A549 (cell line): ENCODE measurements at places on chromosomes 4 and X.

DNA sequence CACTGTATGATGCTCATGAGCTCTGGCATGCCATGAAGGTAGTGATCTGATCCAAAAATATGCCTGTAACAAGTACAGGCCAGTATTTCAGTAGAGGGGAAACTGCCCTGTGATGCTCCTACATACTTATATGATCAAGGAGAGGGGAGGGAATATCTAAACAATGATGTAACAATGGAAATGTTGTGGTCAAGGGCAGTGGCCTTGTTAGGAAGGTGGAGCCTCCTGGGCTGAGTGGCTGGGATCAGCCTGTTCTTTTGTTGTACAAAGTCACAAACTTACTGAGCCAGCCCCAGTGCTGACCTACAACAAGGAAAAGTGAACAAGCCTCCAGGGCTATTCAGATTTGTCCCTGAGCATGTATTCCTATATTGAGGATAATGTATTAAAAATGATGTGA, 70.3 kb downstream of the ANXA10 start:
- DNase-seq: no peak

GRCh38 chr4:185898413-185898812, 86.4 kb upstream of the SORBS2 start:
- no peak for DNase-seq

GRCh38 chrX:46327566-46328115, 217.6 kb downstream of the ZNF674 start:
- DNase-seq: peak; percentile 96

- DNase-seq: no peak
Measured at GRCh38 chr4:159016593-159017024, 86.3 kb upstream of the RAPGEF2 start.

GRCh38 chrX:106955004-106955772, 35.0 kb downstream of the CLDN2 start:
- DNase-seq: no peak

DNA sequence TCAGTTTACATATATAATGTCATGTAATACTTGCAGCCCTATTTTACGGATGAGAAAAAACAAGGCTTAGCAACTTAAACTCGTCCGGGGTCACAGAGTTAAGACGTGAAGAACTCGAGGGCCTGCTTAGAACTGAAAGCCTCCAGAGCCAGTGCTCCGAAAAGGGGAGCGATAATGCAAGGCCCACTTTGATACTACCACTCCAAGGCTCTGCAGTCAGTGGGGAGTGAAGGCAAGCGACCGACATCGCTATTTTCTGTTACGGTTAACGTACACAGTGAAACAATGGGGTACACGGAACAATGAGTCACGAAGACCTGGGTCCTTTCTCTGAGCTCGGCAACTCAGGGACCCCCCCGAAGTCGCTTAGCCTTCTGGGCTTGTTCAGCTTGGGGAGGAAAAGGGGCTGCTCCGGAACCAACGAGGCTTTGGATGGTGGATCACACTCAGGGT, 965 bp downstream of the PPA2 start:
- DNase-seq: no peak
